T-helper 1 cell (primary cell): ENCODE measurements at places on chromosomes 5 and 9.

GRCh38 chr5:59790376-59790775, 103.2 kb downstream of the PDE4D start:
- DNase-seq: no peak

DNA sequence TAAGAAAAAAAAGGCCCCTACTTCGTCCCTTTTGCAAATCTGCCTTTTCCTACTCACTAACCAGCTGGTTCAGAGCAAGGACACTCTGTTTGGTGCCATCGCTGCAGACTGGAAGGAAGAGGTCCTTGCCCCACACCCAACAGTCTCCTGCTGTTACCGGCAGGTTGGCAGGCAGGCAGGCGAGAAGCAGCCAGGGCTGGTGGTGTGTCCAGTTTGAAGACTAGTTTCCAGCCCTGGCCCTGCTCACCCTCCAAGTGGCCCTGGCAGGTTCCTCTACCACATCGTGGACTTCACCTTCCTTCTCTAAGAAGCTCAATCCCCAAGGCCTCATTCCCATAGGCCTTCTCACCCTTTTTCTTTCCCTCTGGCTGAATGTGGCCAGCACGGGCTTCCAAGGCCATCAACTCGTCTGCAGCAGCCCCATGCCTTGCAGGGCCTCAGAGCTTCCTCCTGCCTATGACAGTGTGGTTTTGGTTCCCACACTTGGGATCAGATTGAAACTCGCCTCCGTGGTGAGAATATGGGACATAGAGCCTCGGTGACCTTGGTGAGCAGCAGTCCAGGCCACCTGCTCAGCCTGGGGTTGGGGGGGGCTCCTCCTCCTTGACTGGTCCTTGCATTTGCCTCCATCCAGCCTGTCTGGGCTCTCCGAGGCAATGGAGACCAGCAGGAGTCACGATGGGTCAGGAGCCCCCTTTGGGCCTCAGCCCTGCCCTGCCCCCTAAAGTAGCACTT, 22.9 kb downstream of the TGFBI start:
- DNase-seq: no peak

DNA sequence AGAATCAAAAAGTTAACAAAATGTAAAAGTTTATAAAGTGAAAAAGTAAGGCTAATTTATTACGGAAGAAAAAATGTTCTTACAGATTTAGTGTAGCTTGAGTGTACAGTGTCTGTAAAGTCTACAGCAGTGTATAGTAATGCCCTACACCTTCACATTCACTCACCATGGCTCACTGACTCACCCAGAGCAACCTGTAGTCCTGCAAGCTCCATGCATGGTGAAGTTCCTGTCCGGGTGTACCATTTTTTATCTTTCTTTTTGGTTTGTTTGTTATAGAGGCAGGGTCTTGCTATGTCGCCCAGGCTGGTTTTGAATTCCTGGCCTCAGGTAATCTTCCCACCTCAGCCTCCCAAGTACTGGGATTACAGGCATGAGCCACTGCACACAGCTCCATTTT, 93.6 kb downstream of the MED27 start:
- DNase-seq: no peak

DNA sequence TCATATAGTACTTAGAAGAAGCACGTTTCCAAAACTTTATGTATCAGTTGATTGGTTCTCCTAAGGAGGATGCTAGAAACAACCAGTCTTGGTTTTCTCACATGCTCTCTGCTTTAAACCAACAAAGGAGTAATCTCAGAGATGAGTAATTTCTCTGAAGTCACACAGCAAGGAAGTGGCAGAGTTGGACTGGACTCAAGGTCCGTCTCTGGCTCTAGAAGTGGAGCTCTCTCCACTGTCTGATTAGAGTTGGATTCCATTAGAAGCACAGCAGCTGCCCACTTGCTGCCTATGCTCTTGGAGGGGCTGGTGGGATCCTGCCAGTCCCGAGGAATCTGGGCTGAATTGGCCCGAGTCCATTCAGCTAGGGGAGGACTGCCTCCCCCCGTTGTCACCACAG, 21.0 kb downstream of the RALGPS1 start:
- no peak for DNase-seq

- no peak for DNase-seq
These were observed 5.0 kb upstream of the RHOBTB3 start for GRCh38 chr5:95725937-95726810.

GRCh38 chr9:29750062-29750461, 2176.8 kb upstream of the C9orf72 start:
- DNase-seq: no peak

- no peak for DNase-seq
These were observed 225.1 kb downstream of the PDZD2 start for GRCh38 chr5:31863991-31864411.

- DNase-seq: no peak
These were observed 517.0 kb downstream of the GADD45G start for GRCh38 chr9:90121762-90122161.

- no peak for DNase-seq
These were observed 81.9 kb downstream of the DROSHA start for GRCh38 chr5:31449962-31450361.

DNA sequence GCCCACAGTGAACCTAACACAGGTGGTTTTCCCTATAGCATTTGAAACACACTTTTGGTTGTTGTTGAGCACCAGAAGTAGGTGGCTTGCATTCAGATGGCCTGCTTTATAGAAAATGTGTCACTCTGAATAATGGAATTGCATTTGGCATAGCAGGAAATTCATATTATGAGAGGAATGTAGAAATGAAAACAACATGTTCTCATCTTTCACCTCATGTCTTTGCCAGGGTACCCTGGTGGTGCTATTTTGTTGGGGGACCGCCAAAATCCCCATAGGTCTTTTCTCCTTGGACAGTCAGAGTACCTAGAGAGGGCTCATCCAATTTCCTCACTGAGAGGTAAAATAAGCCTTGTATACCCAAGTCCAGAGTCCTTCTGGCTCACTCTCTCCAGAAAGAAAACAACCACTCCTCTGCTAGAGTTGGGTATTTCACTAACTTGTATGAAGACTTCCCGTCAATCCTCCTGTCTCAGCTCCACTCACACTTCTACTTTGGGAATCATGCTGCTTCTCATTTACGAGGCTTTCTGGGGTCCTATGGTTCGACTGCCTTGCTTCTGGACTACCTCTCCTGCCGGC, 67.4 kb downstream of the MRPS27 start:
- no peak for DNase-seq

GRCh38 chr5:42429694-42430093, 6.5 kb downstream of the GHR start:
- no peak for DNase-seq

DNA sequence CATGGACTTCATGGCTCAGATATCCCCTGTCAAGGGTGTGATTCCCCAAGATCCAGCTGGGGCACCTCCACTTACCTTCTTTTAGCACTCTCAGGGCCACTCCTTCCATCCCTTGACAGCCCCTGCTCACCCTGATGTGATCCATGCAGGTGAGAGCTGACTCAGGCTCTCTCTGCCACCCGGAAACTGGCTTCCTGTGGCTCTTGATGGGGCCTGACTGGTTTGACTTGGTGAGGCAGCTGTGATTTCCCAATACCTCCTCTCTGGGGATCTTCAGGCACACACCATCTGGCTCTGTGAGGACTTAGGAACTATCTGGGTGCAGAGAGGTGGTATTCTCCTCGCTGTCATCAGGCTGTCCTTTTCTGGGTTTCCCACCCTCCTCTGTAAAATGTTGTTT, 7.9 kb upstream of the FAT2 start:
- DNase-seq: no peak

DNA sequence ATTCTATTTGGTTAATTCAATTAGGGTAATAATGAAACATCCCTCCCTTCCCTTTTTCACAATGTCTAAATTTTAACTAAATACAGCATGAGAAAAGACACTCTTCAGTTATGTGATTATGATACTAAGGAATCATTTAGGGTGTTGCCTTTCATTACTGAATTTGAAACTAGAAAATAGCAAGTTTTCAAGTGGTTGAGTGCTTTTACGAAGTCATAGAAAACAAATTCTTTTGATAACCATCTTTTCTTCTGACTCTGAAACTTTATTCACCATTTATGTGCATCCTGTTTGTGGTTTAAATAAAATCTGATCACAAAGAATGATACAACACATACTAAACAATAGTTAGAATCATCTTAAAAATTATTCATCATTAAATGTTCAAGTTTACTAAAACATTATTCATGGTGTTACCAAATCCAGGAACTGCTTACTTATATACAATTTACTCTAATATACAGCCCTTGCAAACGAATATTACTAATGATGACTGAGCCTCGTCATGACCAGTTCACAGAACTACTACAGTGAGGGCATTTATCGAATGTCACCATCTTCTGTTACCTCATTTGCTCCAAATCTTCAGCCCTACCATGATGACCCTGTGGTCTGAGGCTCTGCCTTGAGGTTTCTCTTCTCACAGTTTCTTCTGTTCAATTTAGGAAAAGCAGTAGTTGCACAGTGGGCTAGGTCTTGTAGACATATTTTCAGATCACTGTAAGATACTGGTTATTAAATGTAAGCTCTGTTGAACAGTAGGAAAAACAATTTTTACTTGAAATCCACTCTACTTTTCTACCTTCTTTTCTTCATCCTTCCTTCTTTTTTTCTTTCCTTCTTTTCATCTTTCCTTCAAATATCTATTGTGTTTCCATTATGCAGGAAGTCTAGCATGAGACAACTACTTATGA, 18.3 kb upstream of the IL9 start:
- DNase-seq: no peak

- DNase-seq: no peak
These were observed 42.7 kb downstream of the SUSD1 start for GRCh38 chr9:112132356-112132755.

DNA sequence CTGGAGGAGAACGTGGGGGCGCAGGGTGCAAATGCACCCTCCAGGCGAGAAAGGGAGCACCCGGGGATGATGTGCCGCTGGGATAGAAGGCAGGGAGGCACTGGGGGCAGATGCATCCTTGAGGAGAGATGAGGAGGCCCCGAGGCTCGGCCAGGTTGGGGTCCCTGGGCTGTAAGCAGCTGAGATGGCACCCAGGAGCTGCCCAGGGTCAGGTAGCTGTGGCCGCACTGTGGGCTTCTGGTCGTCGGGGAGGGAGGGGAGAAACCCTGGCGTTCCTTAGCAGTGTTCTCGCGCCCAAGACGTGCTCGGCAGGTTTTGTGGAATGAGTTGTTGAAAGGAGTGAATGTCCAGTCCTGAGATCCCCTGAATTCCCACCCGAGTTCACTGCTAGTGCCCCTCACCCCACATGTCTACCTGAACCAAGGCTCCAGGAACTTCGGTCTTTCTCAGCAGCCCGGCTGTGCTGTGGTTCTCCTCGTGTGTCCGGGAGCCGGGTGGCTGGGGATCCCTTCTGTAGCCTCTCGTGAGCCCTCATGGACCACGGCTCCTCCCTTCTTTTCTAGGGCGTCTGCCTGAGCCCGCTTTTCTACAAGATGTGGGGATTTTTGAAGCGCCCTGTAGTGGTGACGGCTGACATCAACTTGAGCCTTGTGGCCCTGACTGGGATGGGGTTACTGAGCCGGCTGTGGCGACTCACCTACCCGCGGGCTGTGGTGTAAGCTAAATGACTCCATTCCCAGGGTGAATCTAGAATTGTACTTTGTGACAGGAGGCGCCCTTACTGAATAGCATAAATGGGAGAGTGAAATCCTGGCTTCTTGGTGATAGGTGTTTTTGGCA, 1.1 kb downstream of the POMT1 start:
- DNase-seq: no peak

DNA sequence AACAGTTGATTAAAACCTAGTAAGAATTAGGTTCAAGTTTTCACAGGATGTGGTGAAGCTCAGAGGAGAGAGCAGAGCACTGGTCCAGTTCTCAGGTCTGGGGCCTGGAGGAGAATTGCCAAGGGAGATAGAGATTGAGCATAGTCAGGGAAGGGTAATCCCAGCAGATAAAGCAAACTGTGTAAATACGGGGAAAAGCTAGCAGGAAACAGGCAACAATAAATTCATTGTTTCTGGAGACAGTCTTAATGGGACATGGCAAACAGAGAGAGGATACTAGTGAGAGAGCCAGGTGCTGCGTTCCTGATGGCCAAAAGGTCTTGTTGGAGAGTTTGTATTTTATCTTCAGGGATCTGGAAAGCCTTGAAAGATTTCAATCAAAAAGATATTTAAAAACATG, 333.0 kb downstream of the PDE4D start:
- no peak for DNase-seq

- no peak for DNase-seq
These were observed 240.5 kb downstream of the GADD45G start for GRCh38 chr9:89845321-89845720.

DNA sequence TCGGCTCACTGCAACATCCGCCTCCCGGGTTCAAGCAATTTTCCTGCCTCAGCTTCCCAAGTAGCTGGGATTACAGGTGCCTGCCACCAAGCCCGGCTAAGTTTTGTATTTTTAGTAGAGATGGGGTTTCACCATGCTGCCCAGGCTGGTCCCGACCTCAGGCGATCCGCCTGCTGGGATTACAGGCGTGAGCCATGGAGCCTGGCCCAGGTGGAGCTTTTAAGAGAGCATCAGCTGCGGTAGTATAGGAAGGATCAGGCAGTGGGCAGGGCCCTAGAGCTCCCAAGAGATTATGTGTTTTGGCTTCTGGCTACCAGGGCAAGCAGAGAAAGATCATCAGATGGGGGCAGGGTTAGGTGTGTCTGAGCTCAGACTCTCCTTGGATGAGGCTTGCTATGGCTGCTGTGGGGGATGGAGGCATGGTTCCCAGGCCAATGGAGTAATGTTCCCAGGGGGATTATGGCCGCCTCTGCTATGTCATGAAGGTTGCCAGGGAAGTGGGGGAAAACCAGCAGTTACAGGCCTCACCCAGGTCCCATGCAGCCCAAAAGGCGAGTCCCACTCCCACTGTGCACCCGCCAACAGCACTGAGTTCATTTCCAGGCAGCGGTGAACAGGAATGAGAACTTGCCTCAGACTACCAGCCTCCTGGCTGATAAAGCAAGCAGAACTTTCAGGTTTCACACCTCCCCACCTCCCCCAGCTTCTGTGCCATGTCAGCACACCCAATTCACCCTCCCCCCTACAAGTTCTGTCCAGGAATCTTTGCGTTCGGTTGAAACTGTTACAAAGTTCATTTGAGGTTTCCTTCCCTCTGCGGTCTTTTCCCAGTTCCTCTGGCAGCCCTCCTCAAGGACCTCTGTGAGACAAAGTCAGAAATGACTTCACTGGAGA, 507.6 kb downstream of the SPATA31D1 start:
- DNase-seq: no peak

DNA sequence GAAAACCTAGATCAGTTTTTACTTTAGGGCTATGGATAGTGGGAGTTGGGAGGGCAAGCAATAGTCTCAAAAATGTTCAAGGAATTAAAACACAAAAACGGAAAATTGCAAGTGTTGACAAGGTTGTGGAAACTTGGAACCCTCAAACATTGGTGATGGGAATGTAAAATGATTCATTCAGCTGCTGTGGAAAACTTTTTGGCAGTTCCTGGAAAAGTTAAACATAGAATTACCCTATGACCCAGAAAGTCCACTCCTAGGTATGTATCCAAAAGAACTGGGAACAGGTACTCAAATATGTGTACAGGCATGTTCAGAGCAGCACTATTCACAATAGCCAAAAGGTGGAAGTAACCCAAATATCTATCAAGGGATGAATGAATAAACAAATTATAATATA, 1.2 kb upstream of the MSANTD3 start:
- DNase-seq: no peak

- DNase-seq: no peak
These were observed 122.7 kb upstream of the SPDL1 start for GRCh38 chr5:169460896-169461295.
